ENCODE measurements at places on chromosomes 4 and X.

- no peak for DNase-seq
Measured at GRCh38 chr4:136931781-136932180, 600.5 kb downstream of the PCDH18 start.

DNA sequence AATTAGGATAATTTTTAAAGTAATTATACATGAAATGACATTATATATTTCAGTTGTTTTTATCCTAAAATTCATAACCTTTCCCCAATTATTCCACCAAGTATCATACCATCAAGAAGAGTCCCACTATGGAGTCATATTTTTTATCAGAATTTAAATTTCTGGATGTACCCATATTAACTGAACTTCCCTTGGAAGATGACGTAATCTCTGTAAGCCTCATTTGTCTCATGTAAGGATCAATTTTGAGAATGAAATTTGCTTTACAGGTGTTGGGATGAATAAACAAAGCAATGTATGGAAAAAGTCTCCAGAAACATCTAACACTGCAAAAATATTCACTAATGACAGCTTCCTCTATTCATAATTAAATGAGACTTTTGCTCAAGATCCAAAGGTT, 147.5 kb downstream of the NPFFR2 start:
- no peak for DNase-seq

GRCh38 chr4:30172416-30172815, 547.8 kb upstream of the PCDH7 start:
- no peak for DNase-seq

DNA sequence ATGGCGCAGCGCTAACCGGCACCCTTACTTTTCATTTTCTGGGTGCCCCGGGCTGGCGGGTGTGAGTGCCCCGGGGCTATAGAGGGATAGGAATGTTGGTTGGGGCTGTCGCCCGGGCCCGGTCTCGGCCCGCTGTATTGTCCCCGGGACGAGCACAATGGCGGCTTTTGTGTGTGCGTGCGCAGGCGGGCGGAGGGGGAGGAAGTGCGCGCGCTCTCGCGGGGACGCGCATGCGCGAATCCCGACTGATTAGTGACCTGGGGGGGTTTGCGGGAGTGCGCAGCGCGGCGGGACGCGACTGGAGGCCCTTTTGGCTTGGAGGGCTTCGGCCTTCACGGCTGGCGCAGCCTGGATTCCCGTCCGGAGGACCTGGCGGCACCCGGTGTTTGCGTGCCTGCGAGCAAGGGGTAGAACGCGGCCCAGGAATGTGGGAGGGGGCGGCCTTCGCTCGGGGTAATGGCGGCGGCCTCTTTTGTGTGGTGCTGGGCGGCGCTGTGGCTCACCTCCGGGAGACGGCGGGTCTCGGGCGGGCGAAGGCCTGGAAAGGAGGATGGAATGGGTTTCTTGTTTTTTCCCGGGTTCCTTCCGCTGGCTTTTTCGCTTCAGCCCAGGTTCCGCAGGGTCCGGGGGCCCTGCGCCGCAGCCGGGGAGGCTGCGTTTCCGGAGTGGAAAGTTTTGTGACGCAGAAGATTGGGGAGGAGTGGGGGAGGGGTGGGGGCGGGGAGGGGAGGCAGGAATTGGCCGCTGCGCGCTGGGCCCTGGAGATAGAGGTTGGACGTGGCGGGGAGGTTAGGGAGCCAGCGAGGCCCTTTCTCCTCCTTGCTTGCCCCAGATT, 618 bp downstream of the DDX3X start:
- DNase-seq, result peak; percentile 45

GRCh38 chr4:184510401-184510800, 36.1 kb upstream of the IRF2 start:
- DNase-seq, result no peak

Data from NCI-H1694 (cell line).